ENCODE measurements at places on chromosomes 7 and 10.

DNA sequence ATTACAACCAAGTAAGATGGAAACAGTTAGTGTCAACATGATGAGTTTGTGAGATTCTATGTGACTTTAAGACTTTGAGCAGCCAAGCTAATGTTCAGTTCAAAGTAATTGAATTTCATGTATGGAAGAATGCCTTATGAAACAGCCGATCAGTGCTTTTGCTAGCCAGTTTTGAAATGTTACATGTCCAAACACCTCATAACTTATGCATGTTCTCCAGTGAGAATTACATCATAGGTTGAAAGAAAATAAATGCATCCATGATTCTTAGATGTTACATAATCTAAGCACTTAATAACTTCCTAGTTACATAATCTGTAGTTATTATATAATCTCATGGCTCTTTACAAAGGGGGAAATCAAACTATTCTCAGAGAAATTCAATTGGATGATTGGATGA lies 211.3 kb downstream of the BICC1 start:
- no peak for DNase-seq

- no peak for DNase-seq
Observed at GRCh38 chr7:85529201-85529600, 342.3 kb upstream of the SEMA3D start.

- peak; percentile 28 for DNase-seq
Observed at GRCh38 chr10:69327463-69328379, 49.4 kb downstream of the HK1 start.

- no peak for DNase-seq
Observed at GRCh38 chr7:149020483-149020882, 7.8 kb downstream of the PDIA4 start.

- DNase-seq, result no peak
Observed at GRCh38 chr10:22780474-22780885, 66.1 kb upstream of the PIP4K2A start.

GRCh38 chr10:77231375-77231774 lies 406.2 kb downstream of the KCNMA1 start:
- DNase-seq, result no peak

DNA sequence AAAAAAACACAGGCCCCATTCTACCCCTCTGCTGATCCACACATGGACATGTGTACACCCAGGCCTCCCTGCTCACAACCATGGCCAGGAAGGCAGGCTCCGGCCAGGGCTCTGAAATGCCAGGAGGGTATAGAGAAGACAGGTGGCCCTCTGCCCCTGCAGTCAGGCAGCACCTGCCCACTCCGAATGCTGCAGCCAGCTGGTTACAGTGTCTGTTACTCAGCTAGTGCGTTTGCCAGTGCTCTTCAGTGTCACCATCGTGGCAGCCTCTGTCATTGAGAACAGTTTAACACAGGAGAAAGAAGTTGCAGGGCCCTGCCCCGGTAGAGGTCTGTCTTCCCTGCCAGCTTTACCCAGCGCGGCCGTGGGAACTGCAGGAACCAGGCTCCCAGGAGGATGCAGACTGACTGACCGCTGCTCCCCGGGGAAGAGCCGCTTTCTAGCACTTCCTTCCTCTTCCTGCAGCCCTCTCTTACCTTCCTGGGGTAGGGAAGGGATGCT lies 128.8 kb upstream of the FAM20C start:
- no peak for DNase-seq

DNA sequence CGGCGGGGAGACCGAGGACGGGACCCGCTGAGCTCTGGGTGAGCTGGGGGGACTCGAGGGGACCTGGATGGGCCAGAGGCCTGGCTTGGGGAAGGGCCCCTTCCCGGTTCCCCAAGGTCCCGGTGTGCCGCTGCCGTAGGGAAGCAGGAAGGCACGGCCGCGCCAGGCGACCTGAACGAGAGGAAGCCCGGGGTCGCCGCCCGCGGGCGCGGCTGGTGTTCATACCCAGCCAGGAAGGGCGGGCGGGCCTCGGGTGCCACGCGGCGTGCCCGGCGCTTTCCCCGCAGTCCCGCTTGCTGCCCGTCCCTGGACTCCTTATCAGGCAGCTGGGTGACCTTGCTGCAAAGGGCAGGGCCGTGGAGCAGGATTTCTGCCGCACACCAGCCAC lies 38.0 kb downstream of the ZNF777 start:
- peak; percentile 10 for DNase-seq

DNA sequence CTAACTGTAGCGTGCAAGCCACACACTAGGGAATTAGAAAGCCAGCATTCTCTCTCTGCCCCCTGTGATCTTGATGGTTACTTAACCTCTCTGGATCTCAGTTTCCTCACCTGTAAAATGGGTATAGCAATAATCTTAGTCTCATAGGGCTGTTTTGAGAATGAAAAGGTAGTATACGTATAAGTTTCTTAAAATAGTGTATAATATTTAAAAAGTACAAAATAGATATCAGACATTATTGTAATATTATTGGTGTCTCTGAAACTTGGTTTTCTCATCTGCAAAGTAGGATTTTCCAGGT lies 80.4 kb downstream of the CHN2 start:
- no peak for DNase-seq
